SW 1271 (cell line): ENCODE measurements at places on chromosomes 13 and 19.

GRCh38 chr13:44300895-44301638 lies 72.6 kb upstream of the SERP2 start:
- DNase-seq: peak; percentile 3

GRCh38 chr13:93936901-93937300 lies 542.6 kb downstream of the DCT start:
- no peak for DNase-seq

- no peak for DNase-seq
Measured at GRCh38 chr19:5117421-5117820, 148.5 kb downstream of the KDM4B start.

DNA sequence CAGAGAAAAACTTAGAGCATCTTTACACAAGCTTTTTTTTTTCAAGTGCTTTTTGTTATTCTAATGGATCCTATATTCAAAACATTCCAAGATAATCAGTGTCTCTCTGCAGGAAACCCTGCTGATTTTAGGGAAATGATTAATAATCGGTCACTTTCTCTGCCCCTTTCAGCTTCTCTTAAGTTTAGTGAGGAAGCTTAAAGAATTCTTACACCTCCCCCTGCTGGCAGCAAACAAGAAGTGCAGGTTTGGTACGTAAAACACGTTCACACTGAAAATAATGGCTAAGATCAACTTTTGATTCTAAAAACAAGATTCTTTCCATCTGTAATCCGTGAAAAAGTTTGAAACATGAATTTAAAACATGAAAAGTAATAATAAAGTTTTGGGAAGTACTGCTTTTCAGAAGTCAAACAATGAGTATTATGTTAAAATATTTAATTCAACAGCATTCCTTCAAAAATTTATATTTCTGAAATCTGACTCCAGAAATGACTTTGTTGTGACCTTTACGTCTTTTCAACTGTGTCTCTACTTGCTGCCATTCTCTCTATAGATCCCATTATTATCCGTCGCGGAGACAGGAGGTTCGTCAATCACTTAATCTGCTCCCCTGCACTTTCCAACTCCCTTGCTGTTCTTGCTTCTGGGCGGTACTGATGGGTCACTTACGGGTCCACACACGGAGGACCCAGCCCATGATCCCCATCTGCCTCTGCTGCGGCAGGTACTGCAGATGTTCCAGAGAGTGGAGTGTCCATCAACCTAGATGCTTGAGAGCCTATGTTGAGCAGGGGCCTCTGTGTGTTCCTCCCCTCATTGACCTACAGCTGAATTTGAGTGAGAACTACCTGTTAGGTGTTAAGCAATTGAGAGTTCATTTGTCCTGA lies 203.1 kb upstream of the EDNRB start:
- DNase-seq: peak; percentile 41

GRCh38 chr19:29255006-29255405 lies 42.1 kb upstream of the UQCRFS1 start:
- DNase-seq: no peak

DNA sequence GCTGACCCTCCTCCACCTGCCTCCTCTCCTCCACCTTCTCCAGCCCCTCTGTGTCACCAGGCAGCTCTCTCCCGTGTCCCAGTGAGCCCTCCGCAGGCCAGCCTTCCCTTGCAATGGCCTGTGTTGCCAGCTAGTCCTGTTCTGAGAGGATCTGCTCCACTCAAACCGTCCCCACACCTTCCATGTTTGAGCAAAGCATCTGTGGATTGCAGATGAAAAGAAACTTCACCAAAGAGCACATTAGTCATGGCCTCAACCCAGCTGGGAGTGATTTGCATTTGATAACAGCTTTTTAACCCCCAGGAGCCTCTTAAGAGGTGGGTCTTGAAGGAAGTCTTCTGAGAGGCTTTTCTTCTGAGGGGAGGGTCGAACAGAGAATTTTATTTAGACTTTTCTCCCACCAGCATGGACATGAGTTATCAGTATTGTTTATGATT lies 72.8 kb downstream of the COL4A2 start:
- no peak for DNase-seq

- DNase-seq: no peak
Measured at GRCh38 chr13:106373304-106373988, 162.0 kb downstream of the EFNB2 start.

GRCh38 chr19:19745496-19746285 lies 12.8 kb upstream of the ZNF14 start:
- no peak for DNase-seq

- DNase-seq: no peak
Measured at GRCh38 chr13:42119041-42119440, 70.6 kb downstream of the DGKH start.

- no peak for DNase-seq
Measured at GRCh38 chr13:98537740-98538139, 39.2 kb downstream of the STK24 start.

GRCh38 chr19:6373813-6374108 lies 1.2 kb downstream of the ALKBH7 start:
- no peak for DNase-seq

DNA sequence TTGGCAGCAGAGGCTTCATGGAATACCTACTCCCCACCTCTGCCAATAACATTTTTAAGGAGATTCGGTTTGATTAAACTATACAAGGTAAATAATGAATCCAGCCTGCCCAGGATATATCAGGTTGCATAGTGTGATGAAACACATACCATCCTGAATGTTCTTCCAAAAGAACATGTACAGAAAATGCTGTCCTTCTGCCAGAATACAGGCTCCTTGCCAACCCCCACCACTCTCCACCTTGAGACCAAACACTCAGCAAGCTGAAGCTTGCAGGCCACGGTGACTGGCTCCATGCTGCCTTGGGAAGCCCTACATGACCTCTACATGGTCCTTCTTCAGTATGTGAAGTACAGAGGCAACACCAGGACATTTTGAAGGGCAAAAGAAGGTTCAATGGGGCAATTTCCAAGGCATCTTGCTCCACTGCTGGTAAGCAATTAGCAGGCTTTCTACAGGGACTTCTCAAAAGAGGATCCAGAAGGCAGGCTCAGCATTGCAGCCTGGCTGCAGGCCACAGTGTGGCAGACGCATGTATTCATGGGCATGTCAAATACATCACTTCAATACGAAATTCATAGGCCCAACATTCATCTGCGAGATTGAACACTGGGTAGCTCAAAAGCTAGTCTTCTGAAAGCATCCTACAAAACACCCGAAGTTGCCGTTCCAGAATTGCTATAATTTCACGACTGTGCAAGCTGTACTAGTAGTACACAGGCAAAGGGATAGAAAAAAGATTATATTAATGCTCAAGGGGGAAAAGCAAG lies 62.4 kb upstream of the SERP2 start:
- no peak for DNase-seq

GRCh38 chr19:35484252-35485036 lies 5.8 kb downstream of the KRTDAP start:
- DNase-seq: no peak

DNA sequence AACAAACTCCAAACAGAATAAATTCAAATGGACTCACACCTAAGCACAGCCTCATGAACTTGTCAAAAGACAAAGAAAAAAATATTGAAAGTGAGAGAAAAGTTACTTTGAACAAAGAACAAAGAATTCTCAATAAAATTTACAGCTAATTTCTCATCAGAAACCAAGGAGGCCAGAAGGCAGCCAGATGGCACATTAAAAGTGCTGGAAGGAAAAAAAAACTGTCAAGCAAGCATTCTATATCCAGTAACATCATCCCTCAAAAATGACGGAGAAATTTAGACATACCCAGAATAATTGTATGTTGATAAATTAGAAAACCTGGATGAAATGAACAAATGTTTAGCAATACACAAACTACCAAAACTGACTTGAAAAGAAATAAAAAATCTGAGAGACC lies 129.8 kb upstream of the UQCRFS1 start:
- no peak for DNase-seq

- no peak for DNase-seq
Measured at GRCh38 chr13:113086031-113086750, 19.4 kb upstream of the F7 start.

DNA sequence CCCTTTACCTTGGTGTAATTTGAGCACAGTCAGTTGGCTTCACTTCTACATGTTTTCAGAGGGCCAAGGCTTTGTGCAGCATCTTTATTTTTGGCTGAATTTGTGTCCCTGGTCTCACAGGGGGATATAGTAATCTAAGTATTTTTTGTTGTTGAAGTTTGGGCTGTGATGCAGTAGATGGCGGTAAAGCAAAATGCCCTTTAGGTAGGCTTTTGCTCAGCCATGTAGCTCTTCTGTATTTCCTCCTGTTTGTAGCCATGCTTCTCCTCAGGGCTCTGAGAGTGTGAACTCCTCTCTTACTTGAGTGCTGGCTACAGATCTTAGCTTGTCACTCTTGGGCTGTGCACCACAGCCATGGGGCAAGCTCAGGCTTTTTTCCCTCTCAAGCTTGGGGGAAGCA lies 328.6 kb downstream of the SLITRK5 start:
- DNase-seq: no peak

- no peak for DNase-seq
Measured at GRCh38 chr13:39538816-39539790, 63.9 kb downstream of the LHFPL6 start.

- no peak for DNase-seq
Measured at GRCh38 chr13:33545492-33545891, 259.9 kb upstream of the STARD13 start.

- DNase-seq: no peak
Measured at GRCh38 chr13:113860051-113860664, 3.7 kb downstream of the GAS6 start.

GRCh38 chr13:20492641-20493040 lies 33.0 kb downstream of the CRYL1 start:
- peak; percentile 5 for DNase-seq

- no peak for DNase-seq
Measured at GRCh38 chr19:411723-412355, 2.9 kb upstream of the C2CD4C start.
